Tongue (tissue), 3 donors: ENCODE measurements at places on chromosomes 11 and 22. TPM values are rescaled to one million over a fixed set of nuclear protein-coding genes. Genes with fewer than 3 reads are reported as not detected.

The POU2AF1 gene
- total RNA-seq = 0.72 TPM

The CTSF gene
- 35.7 TPM for total RNA-seq

The FOLR2 gene
- 5.6 TPM for total RNA-seq

The RASD2 gene
- 2.8 TPM for total RNA-seq

The OTOG gene
- under 0.01 TPM for total RNA-seq

The TRIM48 gene
- total RNA-seq = not detected

The MTNR1B gene
- not detected for total RNA-seq

The IGLL1 gene
- total RNA-seq = 1.5 TPM

The PYGM gene
- total RNA-seq = 584 TPM

The TXNRD2 gene
- total RNA-seq = 15.0 TPM

The RFPL2 gene
- not detected for total RNA-seq

The OR8B4 gene
- total RNA-seq = not detected

The CRYBB2 gene
- total RNA-seq = 0.82 TPM

The LDLRAD3 gene
- total RNA-seq = 10.9 TPM

The DGCR6 gene
- 24.4 TPM for total RNA-seq

The OR5B21 gene
- total RNA-seq = not detected

The TBC1D22A gene
- 14.3 TPM for total RNA-seq

The CLTCL1 gene
- total RNA-seq = 60.1 TPM

The MYBPC3 gene
- not detected for total RNA-seq

The OR5P2 gene
- not detected for total RNA-seq
